ENCODE measurements at places on chromosomes 12 and 14.

DNA sequence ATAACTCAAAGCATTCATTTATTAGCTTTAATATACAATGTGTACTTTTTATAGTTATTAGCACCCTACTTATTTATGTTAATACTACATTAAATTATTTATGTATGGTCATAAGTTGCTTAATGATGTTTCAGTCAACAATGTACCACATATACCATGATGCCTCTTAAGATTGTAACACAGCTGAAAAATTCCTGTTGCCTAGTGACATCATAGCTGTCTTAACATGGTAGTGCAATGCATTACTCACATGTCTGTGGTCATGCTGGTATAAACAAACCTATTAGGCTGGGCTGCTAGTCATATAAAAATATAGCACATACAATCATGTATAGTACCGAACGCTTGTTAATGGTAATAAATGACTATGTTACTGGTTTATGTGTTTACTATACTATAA lies 120.4 kb downstream of the ANO6 start:
- no peak for DNase-seq

DNA sequence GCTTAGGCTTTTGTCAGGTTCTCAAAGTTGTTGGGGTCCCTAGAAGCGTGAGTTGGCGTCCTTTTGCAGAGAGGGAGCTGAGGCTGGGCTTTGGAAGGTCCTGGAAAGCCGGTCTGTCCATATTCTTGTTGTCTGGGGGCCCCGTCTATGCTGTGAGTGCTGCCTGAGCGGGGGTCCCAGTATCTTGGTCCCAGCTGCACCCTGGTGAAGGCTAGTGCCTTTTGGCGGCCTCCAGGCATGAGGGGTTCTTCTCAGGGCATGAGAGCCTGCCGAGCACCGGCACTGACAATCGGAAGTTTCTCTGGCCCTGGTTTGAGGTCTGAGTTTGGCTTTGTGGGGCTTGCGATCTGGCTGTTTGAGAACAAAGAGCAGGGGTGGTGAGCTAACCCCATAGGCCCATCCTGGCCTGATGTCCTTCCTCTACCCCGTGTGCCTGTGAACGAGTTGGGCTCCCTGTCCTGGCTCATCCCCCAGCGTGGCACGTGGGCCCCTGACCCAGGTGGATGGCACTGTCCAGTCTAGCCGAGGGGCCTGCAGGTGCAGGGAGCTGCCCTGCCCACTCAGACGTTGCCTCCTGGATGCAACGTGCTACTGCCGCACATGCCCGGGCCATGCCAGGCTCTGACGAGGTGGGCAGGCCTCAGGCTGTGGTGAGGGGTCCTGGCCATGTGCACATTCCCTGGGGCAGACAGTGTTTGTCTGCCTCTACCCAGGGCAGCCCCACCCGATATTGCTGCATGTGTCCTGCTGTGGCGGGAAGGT lies 3.9 kb downstream of the CEP170B start:
- peak; percentile 53 for DNase-seq

DNA sequence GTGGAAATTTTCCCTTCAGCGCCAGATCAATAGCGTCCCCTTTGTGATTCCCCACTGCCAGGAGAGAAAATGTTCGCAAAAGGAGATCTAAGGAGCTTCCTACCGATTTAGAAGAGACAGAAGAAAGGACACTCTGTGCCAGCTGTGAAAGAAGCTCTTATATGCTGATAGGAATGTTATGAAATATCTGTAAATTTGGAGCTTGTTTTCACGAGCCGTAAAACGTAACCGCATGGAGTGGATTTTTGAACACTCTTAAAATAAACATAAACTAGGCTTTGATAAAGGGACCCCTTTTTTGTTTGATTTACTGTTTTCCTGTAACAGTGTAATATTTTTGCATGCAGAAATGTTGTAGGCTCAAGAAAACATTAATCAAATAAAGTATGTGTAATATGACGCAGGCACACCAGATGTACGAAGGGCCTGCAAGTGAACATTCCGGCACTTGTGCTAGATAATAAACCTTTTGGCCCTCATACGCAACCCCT lies 346.8 kb downstream of the ETNK1 start:
- no peak for DNase-seq

DNA sequence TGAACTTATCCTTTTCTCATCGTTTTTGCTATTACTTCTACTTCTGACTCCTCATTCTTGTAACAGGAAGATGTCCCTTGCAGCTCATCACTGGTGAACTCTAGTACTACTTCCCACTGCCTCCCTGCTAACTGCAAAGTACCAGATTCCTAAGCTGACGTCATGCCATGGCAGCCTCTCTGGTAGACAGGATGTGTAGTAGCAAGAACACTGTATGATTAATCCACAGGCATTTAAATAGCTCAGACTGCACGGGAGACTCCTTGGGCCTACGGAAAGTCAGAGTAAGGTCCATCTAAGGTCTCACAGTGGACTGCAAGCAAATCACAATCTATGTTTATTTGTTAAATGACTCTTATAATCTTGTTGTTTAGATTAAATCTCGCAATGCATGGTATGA lies 43.5 kb downstream of the DNAI7 start:
- no peak for DNase-seq

GRCh38 chr12:12156828-12157227 lies 86.1 kb downstream of the BCL2L14 start:
- DNase-seq: no peak

DNA sequence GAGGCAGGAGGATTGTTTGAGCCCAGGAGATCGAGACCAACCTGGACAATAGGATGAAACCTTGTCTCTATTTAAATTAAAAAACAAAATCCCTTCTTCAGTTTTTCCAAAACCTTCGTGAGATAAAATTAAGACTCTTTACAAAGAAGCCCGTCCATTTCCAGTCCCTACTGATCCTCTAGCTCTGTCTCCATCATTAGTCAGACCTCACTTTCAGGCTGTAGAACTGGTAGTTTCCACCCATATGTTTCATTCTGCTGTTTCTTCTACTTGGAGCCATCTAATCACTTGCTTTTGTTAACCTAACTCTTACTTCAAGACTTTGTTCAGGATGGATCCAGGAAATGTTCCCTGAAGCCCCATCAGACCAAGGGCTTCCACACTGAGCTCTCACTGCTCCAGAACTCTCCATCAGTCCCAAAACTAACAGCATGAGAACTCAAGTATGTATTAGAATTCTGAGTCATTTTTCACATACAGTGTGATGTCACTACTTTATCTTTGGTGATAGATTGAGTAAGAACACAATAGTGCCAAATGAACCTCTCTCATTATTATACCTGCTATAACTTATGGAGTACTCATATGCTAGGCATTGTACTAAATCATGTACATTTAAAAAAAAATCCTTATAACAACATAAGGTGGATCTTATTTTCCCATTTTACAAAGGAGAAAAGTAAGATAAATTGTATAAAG lies 90.8 kb downstream of the PRICKLE1 start:
- DNase-seq: no peak

- DNase-seq: no peak
Measured at GRCh38 chr12:26728205-26729050, 104.6 kb downstream of the ITPR2 start.

GRCh38 chr14:96135285-96135684 lies 69.4 kb upstream of the BDKRB2 start:
- DNase-seq: no peak

- no peak for DNase-seq
Measured at GRCh38 chr12:91127306-91127705, 16.0 kb upstream of the LUM start.

- no peak for DNase-seq
Measured at GRCh38 chr14:61719344-61720293, 24.3 kb downstream of the HIF1A start.

DNA sequence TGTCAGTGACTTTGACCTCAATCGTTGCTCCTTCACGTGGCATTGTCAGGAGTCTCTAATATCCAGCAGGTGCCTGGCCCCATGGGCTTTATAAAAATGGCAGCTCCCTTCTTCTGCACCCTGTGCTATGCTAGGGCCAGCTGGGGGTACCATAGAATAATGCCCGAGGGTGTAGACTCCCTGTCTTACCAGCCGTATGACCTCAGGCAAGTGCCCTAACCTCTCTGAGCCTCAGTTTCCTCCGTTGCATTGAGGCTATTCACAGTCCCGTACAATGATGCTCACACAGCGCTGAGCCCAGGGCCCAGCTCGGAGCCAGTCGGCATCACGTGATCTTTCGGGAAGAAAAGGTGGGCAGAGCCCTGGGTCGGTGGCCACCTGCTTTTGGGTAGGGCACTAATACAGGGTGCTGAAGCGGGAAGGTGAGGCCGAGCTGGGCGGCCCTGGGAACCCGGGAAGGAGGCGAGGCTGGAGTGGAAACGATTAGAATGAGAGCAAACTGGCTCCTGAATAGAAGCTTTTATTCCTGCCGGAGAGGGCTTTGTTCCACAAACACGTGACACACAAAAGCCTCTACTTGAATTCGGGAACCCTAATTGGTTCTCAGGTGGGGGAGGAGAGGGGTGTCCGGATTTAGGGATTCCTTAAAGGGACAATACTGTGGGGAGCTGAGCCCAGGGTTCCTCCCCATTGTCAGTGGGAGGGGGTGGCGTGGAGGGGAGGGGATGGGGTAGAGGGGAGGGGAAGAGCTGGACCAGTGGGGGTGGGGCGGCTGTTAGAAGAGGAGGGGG lies 19.9 kb upstream of the MSI1 start:
- no peak for DNase-seq

GRCh38 chr14:100374876-100375265 lies 51.7 kb downstream of the SLC25A47 start:
- DNase-seq: no peak

Measured in activated effector memory CD4-positive, alpha-beta T cell treated with anti-CD3 and anti-CD28 coated beads, Interleukin-2, amount 50 U/mL, for 16 hours (primary cell).